Neural progenitor cell (in vitro differentiated cells): ENCODE measurements at places on chromosomes 6 and 20.

GRCh38 chr6:158043008-158043407, 61.3 kb downstream of the SYNJ2 start:
- DNase-seq = no peak

DNA sequence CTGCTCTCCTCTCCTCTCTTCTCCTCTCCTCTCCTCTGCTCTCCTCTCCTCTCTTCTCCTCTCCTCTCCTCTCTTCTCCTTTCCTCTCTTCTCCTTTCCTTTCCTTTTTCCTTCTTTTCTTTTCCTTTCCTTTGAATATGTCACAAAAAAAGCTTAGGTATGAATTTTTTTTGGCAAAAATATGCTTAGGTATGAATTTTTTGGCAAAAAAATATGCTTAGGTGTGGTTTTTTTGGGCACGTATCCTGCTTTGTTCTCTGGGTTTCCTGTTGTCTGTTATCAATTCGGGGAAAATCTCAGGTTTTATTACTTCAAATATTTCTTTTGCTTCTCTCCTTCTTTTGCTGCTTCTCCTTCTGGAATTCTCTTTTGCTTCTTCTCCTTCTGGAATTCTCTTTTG, 155.5 kb upstream of the PMEPA1 start:
- DNase-seq = no peak

DNA sequence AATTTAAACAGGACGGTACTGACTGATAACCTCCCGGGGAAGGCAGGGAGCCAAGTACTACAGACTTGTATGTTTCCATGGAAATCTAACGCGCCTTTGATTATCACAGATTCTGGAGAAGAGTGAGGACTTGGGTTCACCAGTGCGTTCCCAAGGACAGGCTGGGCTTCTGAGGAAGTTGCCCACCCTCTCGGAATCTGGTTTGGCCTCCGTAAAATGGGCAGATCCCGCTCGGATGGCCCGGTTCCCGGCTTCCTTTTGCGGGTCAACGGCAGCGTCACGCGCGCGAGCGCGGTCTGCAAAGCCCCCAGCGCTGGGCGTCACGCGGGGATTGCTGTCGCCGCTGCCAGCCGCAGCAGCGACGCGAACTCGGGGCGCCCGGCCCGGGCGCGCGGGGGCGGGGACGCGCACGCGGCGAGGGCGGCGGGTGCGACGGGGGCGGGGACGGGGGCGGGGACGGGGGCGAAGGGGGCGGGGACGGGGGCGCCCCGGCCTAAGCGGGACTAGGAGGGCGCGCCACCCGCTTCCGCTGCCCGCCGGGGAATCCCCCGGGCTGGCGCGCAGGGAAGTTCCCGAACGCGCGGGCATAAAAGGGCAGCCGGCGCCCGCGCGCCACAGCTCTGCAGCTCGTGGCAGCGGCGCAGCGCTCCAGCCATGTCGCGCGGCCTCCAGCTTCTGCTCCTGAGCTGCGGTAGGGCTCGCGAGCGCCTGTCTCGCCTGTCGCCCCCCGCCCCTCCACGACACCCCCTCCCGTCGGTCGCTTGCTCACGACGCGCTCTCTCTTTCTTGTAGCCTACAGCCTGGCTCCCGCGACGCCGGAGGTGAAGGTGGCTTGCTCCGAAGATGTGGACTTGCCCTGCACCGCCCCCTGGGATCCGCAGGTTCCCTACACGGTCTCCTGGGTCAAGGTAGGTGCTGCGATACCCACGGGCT, at the start of gene CD83:
CD83 (plus strand) TSS at position 615 of the 933 bp plus-strand sequence; CDS start at position 655, 40 bp downstream.
- peak; percentile 75 for DNase-seq

- DNase-seq = no peak
Measured at GRCh38 chr6:26230351-26230750, 134.6 kb upstream of the BTN3A2 start.
